AG10803 (cell line): ENCODE measurements at places on chromosomes 12 and 14.
A peak's percentile ranks its signal among the peaks of the same experiment; 100 is the strongest.

- no peak for DNase-seq
Observed at GRCh38 chr12:43982544-43982943, 146.7 kb downstream of the TMEM117 start.

DNA sequence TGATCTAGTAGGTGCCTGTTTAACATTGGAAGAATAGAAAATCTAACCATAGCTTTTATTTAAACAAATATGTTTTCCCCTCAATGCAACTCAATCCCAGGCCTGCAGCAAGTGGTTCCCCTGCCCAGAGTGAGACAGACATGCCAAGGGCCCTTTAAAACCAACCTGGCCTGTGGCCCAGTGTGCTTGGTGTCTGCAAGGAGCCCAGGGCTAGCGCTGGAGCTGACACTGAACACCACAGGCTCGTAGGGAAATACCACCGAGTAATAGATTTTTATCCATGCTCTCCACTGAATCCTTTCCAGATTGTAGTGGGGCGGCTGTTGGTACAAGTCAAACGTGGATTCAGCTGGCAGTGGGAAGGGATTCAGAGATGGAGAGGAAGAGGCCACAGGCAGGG, 95.6 kb upstream of the NRXN3 start:
- no peak for DNase-seq

DNA sequence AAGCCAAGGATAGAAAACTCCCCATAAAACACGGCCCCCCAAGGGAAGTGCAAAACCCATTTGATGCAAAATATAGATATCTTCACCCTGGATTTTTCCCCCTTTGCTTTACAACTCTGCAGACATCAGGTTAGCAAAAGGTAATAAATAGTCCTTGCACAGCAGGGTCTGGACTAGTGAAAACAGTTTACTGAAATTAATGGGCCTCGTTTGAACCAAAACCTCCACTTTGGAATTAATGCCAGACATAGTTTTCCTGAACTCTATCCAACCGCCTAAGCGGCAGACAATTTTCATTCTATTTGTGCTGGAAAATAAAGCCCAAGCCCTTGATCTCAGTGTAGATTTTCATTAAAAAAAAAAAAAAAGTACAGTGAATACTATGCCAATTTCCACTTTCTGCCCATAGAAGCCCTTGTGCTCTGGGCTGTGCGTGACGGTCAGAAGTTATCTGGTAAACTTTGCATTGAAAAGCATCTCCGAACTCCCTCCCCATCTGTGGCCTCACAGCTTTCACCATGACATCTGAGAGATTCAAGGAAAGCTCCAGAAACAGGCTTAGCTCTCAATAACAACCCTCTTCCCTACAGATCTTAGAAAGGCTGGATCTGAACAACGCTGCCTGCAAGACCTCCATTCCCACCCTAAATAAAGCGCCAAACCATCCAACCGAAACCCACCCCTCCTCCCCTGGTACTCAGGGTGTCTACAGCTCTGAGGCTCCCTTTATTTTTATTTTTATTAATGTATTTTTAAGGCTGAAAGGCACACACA, 11.0 kb upstream of the IRF2BPL start:
- DNase-seq, result peak; percentile 69

DNA sequence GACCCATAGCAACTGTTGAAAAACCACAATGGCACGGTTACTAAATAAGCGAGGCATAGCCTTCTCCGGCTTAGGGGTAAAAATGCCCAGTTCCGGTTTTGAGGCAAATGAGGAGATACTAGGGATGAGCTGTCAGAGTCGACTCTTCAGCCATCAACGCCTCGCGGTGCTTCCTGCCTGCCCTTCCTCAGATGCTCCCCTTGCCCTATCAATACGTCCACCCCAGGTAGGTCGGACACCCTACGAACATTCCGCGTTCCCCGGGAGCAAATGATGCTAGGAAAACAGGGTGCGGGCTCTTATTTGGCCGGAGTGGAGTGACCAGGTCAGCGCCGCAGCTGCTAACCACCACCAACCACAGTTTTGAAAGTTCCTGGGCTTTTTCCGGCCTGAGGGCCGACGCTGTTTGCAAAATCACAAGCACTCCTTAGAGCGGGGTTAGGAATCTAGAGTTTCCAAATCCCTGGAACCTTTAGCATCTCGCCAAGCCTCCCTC, 1.2 kb downstream of the SRSF9 start:
- DNase-seq, result peak; percentile 62

- DNase-seq, result no peak
Observed at GRCh38 chr12:97637770-97638169, 175.2 kb downstream of the RMST start.

- DNase-seq, result no peak
Observed at GRCh38 chr12:104850781-104851180, 107.3 kb downstream of the SLC41A2 start.

DNA sequence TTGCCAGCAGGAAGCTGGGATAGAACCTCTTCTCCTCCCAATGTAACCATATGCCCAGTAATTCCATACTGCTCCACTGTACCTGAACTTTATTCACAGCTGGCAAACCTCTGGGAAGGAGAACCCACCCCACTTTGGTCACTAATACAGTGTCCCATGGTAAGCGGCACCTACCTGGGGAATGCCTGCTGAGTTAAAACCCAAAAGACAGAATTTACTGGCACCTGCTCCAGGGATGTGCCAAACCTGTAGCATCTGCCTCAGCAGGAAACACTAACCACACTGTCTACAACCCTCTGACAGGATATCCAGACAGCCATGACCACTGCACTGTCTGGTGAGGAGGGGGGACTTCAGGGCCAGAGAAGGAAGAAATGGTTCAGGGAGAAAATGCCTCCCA, 26.6 kb downstream of the DDX24 start:
- DNase-seq, result no peak

- DNase-seq, result no peak
Observed at GRCh38 chr14:39315859-39316444, 82.2 kb downstream of the MIA2 start.

GRCh38 chr14:65414961-65415589, 2.5 kb downstream of the FUT8 start:
- peak; percentile 53 for DNase-seq

DNA sequence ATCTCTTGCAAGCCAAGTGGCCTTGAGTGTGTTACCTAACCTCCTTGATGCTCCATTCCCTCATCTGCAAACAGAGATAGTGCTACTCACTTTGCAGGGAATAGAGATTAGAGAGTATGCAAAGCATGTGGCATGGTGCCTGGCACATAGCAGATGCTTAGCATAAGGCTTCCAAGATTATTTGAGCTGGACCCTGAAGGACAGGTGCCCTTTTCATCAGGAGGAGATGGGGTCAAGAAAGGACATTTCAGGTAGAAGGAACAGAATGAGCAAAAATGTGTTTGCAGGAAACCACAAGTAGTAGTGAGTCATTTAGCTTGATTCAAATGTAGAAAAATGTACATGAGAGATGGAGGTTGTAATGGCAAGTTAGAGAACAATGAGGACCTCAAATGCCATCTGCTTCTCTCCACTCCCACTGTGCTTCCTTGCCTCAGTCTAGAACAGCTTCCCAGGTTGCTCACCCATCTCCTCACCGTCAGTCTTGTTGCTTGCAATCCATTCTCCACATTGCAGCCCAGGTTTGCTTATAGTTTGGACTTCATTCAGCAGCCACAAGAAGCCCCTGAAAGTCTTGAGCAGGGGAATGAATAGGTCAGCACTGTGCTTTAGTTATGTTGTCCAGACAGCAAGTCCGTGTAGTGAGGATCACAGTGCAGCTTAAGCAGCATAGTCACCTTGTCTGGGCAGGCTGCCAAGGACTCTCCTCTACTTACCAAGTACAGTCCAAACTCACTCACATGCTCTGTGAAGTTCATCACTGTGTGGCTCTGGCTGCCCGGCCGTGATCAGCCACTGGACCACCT, 536.3 kb upstream of the CCDC196 start:
- no peak for DNase-seq

GRCh38 chr14:99605299-99605961, 1.4 kb upstream of the CCDC85C start:
- DNase-seq, result peak; percentile 61

GRCh38 chr12:79547044-79547734, 143.6 kb downstream of the PAWR start:
- peak; percentile 94 for DNase-seq

- DNase-seq, result no peak
Observed at GRCh38 chr14:70454731-70455130, 2.8 kb downstream of the ADAM21 start.
